ENCODE measurements at places on chromosomes 3 and 15.

DNA sequence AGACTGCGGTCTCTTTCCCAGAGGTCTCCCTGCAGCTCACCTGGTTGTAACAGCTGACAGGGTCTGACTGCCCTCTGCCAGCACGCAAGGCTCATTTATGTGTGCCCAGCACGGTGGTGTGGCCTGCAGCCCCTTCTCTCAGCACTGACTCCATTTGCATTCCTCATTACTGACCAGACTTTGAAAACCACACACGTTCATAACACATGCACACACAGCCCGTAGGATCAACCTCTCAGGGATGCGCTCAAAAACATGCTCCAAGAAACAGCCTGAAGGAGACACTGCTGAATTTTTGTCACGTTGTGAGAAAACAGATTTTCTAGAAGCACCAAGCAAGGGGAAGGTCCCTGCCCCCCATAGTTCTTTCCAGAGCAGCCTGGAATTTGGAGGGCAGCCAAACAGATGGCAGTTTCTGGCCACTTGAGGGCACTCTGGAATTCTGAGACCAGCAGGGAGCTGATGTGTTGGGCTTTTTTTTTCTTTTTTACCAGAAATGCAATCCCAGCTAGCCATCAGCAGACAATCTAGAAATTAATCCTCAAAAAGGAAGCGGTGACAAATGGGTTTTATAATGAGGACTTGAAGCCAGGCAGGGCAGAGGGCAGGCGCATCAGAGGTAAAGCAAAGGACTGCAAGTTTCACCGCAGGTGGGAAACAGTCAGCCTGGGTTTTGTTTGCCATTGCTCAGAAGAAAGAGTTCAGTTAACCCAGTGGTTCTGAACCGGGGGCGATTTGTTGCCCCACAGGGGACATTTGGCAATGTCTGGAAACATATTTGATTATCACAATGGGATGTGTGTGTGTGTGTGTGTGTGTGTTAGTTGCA lies 170.5 kb upstream of the PROK2 start:
- DNase-seq: peak; percentile 23

DNA sequence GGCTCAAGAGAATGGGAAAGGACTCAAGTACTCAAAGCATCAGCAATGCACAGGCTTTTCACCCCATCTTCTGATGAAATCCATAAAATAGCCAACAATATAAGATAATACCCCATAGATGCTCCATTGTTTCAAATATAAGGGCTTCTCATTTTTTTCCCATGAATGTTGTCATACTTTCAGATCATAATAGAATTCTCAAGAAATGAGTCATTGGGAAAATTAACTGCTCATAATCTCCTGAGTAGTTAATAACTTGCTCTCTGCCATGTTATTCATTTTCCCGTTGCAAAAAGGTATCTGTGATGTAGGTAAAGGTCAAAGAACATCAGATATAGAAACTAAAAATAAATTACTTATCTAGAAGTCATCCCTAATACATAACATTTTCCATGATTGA lies 121.9 kb downstream of the NSUN3 start:
- DNase-seq: no peak

DNA sequence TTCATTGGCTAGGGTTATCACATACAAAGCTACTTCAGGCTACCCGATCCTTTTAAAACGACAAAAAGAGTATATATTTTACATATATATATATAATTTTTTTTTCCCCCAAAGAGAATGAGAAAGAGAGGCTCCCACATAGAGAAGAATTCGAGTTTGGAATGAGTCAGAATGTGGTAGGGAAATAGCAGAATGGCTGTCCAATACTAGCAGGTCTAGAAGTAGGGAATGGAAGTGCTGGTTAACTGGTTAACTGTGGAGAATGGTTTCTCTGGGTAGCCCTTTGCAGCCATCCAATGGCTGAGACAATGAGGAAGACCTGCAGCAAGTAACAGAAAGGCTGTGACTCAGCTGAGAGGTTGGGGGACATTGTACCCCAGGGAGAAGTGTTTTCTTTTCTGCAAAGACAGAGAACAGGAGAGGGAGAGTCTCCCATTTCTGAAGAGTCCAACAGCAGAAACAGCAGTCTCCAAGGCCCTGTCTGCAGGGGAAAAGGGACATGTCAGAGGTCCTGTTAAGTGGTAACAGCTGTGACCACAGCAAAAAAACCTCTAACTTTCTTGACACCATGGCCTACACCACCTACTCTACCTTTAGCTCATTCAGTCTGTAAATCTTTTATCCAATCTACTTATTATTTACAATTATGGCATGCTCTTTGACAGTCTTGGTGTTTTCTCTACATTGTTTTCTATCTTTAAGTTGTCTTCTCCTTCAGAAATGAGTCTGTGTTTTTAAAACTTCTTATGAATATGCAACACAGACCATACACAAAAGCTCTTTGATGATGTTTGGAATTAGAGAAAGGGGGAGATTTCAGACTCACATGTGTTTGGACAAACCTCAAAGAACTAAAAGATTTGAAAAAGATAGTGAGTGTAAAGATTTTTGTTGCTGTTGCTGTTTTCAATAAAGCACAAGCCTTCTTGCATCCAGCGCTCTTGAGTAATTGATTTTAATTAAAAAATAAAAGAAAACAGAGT lies 116.1 kb upstream of the SLC7A14 start:
- DNase-seq: no peak

DNA sequence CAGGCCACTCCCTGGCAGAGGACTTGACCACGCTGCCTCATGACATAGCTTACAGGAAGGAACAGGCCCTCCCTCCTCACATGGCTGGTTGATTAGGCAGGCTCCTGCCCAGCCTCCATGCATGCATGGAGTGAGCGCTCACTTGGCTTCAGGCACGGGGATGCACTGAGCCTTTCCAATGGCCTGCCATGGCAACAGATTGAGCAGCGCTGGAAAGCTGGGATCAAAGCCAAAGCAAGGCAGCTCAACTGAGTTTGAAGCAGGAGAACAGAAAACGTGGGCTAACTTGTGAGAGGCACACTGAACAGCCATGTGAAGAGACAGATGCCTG lies 5.9 kb upstream of the GRAMD2A start:
- DNase-seq: no peak

DNA sequence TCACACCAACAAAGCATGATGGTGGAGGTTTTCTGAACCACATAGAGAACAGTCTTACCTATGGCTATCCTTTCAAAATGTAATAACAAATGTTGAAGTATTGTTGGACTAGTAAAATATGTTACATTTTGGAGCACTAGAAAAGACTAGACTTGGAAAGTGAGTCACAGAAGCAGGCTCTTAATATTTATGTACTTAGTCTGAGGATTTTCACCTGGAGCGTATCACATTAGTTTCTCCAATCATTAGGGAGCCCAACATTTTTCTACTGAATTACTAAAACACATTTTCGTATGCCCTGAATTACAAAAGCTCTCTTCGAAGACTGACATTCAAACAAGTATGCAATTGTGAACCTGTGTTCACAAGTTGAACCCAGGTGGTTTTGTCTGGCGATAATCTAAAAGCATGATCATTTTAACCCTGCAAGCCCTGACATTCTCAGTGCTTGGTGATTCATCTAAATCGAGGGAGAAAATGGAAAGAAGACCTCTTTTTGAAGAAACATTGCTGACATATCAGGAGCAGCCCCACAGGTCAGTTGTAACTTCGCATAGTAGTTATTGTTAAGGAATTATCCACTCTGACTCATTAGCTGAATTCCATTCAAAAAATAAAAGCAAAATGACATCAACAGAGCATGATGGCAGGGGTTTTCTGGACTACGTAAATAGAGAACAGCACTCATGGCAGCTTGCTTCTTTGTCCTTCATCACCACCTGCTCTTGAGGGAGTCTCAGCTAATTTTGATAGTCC lies 679.8 kb upstream of the NECTIN3 start:
- no peak for DNase-seq

DNA sequence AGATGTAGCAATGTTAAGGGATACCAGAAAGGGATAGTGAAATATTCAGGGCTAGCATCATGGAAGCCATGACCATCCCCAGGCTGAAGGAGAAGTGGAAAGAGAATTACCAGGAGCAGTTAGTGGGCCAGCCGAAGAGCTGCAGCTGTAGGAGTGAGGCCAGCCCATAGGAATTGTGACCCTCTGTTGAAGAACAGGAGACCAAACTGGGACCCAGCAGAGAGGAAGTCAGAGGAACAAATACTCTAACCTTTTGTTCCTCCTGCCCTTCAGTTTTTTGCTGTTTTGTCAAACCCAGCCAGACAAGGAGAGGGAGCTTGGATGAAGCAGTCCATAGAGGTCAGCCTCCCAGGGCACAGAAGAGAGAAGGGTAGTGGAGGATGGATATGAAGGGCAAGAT lies 115.4 kb downstream of the CLSTN2 start:
- DNase-seq: no peak

GRCh38 chr3:53530205-53530604 lies 35.8 kb downstream of the CACNA1D start:
- DNase-seq: no peak

DNA sequence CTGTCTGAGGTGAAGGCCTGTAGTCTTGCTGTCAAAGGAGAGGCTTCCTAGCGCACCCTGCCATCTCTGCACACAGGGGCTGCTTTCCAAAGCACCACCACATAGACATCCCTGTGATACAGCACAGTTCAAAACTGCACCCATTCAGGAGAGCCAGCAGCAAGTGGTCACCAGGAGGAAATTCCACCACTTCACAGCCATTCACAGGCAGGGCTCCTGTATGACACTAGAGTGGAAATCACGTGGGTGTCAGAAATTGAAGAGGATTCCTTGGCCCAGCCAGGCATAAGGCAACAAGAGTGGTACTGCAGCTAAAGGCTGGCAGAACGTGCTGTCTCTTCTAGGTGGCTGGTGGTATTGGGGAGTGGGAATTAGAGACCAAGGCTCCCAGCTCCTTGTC lies 102.8 kb downstream of the RFTN1 start:
- DNase-seq: no peak

GRCh38 chr3:58072763-58073130 lies 64.5 kb downstream of the FLNB start:
- DNase-seq: no peak

DNA sequence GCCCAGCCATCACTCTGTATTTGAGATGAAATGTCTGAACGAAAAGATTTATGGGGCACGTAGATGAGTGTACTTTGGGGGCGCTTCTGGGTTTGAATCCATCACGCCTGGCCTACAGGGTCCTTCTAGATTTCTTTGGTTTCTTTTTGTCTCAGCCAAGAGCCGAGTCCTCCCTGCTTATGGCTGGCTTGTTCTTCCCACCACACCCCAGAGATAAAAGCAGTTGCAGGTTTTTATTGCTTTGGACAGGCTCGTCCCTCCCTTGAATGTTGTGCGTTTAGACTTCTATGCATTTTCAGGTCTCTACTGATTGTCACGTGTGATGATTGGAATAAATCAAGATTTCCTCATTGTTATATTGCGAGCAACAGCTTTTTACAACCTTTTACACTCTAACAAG lies 104.8 kb upstream of the CHRNA7 start:
- DNase-seq: no peak

GRCh38 chr3:10286596-10287295 lies 6.0 kb downstream of the GHRL start:
- no peak for DNase-seq

DNA sequence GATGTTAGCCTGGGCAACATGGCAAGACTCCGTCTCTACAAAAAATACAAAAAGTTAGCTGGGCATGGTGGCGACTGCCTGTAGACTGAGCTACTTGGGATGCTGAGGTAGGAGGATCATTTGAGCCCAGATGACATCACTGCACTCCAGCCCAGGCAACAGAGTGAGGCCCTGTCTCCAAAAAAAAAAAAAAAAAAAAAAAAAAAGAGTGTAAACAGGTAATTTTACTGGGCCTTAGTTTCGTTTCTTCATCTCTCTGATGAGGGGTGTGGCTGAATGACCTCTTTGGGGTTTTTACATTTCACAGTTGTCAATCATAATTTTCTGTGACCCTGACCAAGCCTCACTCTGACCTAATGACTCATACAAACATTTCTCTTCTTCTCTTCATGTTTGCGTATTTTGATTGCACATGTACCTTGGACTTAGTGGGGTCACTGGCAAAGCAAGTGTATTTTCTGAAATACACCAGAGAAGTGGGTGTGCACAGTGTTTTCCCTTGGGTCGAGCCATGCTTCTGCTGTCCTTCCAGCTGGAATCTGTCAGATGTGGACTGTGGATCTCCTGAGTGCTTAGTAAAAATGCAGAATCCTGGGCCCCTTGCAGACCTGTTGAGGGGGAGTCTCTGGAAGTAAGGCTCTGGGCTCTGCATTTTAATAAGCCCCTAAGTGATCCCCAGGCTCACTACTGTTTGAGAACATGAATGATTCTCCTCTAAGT lies 140.5 kb downstream of the FNDC3B start:
- DNase-seq: no peak

- no peak for DNase-seq
Measured at GRCh38 chr3:138332472-138333073, 2.9 kb upstream of the NME9 start.

GRCh38 chr3:156718622-156719306 lies 44.4 kb downstream of the TIPARP start:
- DNase-seq: no peak

GRCh38 chr3:166461626-166462025 lies 624.4 kb upstream of the BCHE start:
- no peak for DNase-seq

- no peak for DNase-seq
Measured at GRCh38 chr3:112351036-112351435, 18.1 kb downstream of the CD200 start.

GRCh38 chr3:45795882-45796765 lies at the start of gene SLC6A20:
SLC6A20 (minus strand) TSS chr3:45796536; CDS start chr3:45796419, 117 bp downstream.
- DNase-seq: no peak

DNA sequence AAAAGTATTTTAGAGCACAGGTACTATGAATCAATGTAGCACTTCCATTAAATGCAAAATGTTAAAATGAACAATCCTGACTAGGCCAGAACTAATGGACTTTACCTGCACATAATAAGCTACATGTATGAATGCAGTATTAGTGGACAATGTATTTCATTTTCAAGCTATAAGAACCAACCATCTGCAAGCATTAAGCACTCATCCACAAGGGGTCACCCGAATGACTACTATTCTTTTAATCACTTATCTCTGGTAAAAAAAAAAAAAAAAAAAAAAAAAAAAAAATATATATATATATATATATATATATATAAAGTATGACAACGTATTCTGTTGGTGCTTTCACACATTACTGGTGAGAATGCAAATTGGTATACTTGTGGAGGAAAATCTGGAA lies 7.2 kb downstream of the HERC1 start:
- DNase-seq: peak; percentile 21

DNA sequence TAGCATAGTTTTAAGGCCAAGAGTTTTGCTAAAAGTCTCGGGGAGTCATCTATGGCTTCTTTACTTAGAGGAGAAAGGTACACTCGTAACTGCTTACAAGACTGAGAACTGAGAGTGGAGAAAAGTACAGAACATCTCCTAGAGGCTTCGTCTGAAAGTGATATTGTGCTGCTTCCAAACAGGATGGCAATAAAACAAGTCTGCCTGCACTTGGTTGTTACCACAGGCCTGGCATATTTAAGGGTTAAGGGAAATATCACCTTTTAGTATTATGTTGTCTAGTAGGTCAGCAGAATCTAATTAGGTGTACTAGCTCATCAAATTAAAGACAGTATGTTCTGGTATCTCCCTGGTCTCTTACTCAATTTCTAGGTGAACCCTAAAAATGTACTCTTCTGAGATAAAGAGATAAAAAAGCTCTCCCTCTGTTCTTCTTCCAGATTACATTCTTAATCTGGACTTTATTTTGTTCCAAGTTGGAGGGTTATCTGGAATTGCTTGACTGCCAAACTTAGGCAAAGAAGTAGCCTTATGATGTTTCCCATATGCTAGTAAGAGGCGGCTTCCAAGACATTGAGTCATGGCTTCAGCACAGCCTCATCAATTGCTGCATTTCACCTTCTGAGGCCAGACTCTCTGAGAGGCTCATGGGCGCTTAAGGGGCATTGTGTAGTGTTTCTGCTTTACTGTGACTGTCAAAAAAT lies 181.3 kb downstream of the LSAMP start:
- no peak for DNase-seq

All from activated naive CD4-positive, alpha-beta T cell treated with anti-CD3 and anti-CD28 coated beads, Interleukin-2, amount 50 U/mL, for 16 hours (primary cell).